ENCODE measurements at places on chromosomes 11 and 22.

DNA sequence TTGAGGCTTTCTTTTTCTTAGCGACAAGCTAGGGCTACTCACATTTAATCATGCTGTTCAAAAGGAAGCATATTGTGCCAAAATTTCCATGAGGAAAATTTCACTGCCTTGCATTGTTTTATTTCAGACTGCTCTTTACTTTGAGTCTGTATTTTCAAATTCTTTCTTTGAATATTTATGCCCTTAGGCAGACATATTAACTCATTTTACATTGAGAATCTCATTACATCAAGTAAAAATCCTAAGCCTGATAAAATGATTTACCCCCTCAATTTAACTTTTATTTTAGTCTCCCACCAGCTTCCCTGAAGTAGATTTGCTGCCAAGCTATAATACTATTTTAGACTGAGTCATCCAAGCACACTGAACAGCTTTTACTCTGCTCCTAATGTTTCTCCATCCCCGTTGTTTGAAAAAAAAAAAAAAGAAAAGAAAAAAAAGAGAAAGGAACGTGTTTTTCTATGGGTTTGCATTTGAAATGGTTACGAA is 189.3 kb upstream of the MTMR2 start:
- no peak for DNase-seq

GRCh38 chr11:45053736-45054446 is 92.5 kb upstream of the PRDM11 start:
- DNase-seq = no peak

- peak; percentile 25 for DNase-seq
These were observed 12.3 kb upstream of the GNAZ start for GRCh38 chr22:23058063-23058462.

- DNase-seq = no peak
These were observed 2.5 kb upstream of the MDK start for GRCh38 chr11:46378811-46379481.

GRCh38 chr11:88538098-88538497 is 200.6 kb upstream of the CTSC start:
- no peak for DNase-seq

DNA sequence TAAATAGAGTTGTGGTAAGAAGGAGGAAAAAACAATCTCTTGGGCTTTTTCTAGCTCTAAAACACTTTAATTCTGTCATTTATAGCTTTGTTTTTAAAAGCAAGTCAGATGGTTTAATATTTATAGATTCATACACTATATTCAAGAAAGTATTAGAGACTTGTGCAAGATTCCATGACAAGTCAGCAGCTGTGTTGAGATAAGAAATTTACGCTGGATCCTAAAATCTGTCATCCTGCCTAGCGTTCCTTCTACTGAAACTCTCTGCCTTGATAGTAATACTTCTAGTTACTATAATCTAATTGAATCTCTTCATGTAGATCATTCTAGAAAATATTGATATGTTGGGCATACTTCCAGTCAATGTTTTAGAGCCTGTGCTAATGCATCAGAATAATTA is 721.8 kb downstream of the CNTN5 start:
- DNase-seq = no peak

- DNase-seq = no peak
These were observed 66.9 kb downstream of the SPON1 start for GRCh38 chr11:14029440-14029839.

- no peak for DNase-seq
These were observed 8.9 kb downstream of the PACSIN2 start for GRCh38 chr22:43006016-43006505.

DNA sequence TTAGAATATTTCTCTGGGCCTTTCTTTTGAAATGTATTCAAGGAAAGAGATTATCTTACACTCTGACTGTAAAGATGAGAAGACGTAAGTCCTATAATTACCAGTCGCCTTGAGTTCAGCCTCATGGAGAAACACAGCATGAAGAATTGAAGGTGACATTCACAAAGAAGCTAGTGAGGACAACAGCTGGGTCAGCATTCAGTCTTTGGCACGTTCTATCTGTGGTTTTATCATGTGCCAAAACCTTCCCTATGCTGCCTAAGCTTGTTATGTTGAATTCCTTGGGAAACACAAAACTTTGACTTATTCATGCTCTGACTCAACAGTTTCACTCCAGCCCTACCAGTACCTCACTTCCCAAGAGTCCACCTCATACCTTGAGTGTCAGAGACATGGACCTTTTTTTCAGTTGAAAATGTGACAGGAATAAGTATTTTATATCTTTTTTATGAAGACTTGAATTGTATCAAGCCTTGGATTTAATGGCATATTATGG is 198.8 kb upstream of the KIRREL3 start:
- no peak for DNase-seq

DNA sequence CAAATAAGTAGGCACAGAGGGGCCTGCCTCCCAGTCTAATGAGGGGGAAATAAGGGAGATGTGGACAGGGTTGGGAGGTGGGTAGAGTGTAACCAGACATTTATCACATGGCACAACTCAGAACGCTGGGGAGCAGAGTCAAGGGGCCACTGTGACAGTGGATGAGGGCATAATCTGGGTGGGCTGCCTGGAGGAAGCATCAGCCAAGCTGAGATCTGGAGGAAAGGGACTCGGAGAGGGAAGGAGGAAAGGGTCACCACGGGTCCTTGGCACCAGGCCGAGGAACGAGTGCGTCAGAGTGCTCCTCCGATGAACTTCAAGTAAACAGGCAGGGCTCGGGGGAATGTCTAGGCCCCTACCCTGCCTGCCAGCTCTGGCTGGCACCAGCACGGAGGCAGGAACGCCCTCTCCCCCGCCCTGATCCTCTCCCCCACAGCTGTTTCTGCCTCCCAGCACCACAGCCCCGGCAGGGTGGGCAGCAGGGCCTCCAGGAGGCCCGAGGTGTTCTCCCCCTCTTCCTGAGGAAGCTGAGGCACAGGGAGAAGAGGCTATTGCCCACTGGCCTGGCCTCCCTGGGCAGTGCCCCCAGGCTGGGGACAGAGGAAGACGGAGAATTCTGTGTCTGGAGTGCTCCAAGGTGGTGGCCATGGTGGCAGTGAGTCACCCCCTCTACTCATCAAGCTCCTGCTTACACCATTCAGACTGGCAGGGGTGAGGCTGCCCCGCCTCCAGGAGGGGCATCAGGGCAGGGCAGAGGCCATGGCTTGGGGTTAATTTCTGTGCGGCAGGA is 4.2 kb downstream of the ALDH3B1 start:
- DNase-seq = peak; percentile 84

- no peak for DNase-seq
These were observed 11.8 kb upstream of the WDR74 start for GRCh38 chr11:62850911-62851806.

- DNase-seq = no peak
These were observed 9.3 kb upstream of the ACAT1 start for GRCh38 chr11:108112057-108112456.

GRCh38 chr22:17130199-17130598 is 9.0 kb upstream of the TMEM121B start:
- no peak for DNase-seq

DNA sequence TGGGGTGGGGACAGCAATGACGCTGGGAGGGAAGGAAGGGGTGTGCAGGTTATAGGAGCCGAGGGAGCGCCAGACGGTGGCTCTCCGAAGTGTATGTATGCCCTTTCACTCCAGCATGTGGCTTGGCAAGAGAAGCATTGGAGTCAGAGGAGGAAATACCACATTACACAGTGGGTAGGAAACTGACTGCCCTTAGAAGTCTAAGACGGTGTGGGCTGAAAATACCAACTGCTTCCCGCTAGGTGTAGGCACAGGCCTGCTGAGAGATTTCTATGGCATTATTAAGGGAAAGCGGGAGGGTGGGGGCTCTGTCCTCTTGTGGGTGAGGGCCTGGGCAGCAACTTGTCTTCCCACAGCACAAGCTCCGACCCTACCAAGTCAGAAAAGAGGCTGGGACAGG is 44.7 kb downstream of the CACNG2 start:
- no peak for DNase-seq

DNA sequence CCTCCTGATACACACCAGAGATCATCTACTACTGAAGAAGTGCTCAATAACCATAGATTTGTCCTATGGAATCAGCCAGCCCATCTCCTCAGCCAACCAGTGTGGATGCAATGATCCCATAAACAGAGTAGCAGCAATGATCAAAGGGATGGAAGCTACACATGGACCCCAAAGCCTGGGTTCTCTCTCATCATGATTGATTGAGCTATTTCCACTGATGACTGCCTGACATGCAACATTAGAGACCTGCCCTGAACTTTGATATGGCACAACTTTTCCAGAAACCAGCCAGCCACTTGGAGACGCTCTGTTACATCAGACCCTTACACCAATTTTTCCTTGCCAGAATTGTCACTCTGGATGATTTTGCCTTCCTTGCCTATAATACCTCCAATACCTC is 471.6 kb downstream of the BUD13 start:
- no peak for DNase-seq

- DNase-seq = no peak
These were observed 191.5 kb downstream of the MAML2 start for GRCh38 chr11:96151501-96151900.

DNA sequence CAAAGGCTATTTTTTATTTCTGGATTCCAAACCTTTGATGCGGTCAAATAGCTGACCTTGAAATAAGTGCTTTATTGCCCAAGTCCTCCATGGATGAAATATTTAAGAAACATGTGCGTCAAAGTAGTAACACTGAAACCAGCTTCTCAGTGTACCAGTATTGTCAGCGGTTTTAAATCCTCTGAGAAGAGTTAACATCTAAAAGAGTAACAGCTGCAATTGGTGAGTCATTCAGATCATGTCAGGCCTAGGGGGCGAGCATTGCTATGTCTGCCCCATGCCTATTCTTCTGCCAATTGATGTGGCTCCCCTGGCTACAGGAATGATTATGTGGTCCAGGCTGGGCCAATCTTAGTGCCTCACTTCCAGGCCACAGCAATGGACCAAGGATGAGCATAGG is 263.3 kb upstream of the SORL1-AS1 start:
- DNase-seq = no peak

DNA sequence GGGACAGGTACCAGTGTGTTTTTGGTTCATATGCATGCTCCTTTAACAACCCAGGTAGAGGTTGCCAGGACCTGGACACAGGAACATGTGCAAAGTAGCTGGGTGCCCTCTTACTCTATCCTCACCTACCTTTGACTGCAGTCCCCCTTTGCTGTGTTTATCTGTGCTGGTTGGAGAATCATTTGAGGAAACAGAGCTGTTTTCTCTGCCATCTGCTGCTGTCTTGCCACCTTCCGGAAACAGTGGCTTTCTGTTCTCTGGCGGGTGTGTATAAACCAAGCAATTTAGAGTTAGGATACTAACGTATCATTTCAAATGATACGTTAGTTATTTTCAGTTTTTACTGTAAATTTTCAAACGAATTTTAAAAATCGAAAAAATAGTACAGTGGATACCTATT is 171.9 kb upstream of the TTC12 start:
- no peak for DNase-seq

DNA sequence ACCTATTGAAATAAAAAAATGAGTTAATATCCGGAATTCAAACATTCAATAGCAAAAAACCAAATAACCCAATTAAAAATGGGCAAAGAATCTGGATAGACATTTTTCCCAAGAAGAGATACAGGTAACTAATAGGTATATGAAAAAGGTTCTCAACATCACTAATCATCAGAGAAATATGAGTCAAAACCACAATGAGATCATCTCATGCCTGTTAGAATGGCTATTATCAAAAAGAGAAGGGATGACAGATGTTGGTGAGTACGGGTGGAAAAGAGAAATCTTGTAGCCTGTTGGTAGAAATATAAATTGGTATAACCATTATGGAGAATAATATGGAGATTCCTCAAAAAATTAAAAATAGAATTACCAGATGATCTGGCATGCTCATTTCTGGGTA is 26.9 kb upstream of the OR6M1 start:
- DNase-seq = no peak

- no peak for DNase-seq
These were observed 16.2 kb upstream of the SLC5A4 start for GRCh38 chr22:32271389-32271788.

GRCh38 chr11:10898003-10898762 is 40.3 kb upstream of the ZBED5 start:
- DNase-seq = no peak

DNA sequence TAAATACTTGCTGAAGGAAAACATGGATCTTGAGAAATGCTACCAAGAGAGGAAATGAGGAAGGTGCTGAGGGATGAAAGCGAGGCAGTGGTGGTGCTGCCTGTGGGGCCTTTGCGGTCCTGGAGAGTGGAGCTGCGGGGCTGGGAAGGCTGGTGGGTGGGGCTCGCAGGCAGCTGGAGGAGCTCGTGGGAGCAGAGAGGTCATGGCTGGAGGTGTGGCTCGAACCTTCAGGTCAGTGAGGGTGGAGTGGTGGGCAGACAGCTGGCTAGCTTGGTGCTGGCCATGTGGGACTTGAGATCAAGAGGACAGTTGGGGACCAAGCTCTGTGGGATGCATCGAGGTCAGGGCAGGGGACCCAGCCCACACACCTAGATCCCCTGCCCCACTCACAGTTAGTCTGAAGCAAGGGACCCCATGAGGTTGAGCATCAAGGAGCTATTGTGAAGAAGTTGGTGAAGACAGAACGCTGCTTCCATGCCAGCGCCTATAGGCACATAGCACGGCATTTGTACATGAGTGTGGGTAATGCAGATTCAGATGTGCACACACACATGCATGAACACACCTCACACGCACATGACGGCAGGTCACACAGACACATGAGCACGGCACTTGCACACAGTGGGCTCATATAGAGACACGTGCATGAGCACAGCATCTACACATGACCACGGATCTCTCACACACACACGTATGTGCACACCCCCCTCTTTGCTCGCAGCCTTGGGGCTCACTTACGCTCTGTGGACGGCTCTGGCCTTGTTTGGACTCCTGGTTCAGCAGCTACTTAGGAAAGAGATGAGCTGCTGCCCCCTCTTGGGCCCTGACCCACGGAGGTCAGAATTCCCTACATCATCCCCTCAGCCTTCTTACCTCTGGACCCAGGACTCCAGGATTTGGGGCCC is 30.4 kb downstream of the SHANK3 start:
- DNase-seq = peak; percentile 44

DNA sequence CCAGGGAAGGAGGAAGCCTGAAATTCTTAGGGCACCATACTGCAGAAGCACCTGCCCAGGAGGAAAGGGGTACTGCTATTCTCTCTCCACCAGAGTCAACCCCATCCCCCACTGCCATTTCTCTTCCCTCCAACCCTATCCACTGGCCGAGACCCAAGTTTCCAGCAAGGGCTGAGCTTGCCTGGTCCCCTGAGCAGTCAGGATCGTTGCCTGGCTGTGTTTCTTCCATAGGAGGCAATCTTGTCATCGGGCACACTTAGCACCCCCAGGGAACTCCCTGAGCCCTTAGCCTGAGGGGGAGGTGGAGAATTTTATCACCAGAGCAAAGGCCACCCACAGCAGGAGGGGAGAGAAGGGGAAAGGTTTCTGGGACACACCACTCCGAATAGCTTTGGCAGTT is 115.8 kb upstream of the NECTIN1 start:
- no peak for DNase-seq

DNA sequence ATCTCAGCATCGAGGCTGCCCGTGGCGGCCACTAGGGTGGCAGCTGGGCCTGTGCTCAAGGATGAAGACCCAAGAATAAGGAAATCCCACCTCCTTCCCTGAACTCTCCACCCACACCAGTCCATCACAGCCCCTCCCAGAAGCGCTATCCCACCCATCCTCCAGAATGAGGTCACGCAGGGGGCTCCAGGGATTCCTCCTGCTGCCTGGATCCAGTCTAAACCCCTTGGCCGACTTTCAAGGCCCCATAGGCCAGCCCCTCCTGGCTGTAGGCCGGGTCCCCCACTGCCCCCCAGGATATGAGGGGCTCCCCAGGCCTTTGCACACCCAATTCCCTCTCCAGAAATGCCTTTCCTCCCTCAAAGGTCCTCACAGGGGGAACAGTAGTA is 19.0 kb upstream of the SCGB1A1 start:
- peak; percentile 72 for DNase-seq
